ENCODE measurements at places on chromosomes 6 and 20.

- DNase-seq = no peak
Measured at GRCh38 chr6:169200893-169201514, 52.6 kb downstream of the THBS2 start.

- peak; percentile 23 for DNase-seq
Measured at GRCh38 chr6:129774697-129775447, 64.9 kb upstream of the ARHGAP18 start.

- no peak for DNase-seq
Measured at GRCh38 chr20:37335642-37336368, 10.1 kb upstream of the SRC start.

GRCh38 chr6:21001736-21002135 is 467.5 kb downstream of the CDKAL1 start:
- no peak for DNase-seq

DNA sequence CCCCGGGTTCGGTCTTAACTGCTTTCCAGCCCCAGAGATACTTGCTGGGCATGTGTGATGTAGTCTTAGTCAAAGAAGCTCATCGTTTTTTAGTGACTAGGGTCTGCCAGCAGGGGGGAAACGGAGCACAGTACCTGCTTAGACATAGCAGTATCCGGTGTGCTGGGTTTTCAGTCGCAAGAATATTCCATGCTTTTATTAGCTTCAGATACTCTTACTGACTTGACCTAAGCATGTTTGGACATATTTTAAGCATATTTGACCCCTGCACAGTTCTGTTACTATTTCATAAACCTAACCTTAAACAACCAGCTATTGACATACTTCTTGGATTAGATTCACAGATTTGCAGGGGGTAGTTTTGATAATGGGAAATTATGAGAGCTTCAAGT is 3.0 kb downstream of the E2F3 start:
- peak; percentile 57 for DNase-seq

DNA sequence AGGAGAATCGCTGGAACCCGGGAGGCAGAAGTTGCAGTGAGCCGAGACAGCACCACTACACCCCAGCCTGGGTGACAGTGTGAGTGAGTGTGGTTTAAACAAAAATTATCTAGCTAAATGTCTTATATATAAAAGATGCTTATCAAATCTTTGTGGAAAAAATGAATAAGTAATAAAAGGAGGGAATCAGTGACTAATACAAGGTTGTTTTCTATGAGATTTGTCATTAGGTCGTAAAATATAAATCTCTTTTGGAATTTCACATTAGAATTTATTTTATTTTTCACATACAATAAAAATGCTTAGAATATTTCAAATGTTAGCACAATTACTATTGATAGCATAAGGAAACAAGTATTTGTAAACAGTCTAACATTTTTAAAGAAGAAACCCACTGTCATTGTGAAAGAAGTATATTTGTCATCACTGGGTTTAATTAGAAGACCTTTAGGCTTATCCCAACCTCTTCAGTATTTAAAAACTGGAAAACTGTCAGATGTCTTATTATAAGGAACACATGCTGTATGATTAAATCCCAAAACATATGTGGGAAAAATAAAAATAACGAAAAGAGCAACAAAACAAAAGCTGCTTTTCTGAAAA is 47.1 kb downstream of the ASCC3 start:
- no peak for DNase-seq

DNA sequence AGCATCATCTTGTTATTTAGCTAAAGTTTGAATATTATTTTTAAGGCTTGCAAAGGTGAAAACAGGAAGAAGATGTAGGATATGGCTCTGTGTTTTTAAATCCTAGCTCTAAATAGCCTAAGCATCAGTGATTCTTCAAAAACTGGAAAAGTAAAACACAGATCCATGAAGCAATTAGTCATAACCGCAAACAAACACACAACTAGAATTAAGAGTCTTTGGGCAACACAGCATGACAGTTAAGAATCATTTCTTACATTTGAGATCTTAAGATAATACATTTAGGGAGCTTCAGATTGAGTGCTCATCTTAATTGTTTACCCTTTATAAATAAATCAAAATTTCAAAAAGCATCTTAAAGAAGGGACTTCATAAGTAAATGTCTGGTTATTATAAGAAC is 115.8 kb upstream of the MAP7 start:
- no peak for DNase-seq

DNA sequence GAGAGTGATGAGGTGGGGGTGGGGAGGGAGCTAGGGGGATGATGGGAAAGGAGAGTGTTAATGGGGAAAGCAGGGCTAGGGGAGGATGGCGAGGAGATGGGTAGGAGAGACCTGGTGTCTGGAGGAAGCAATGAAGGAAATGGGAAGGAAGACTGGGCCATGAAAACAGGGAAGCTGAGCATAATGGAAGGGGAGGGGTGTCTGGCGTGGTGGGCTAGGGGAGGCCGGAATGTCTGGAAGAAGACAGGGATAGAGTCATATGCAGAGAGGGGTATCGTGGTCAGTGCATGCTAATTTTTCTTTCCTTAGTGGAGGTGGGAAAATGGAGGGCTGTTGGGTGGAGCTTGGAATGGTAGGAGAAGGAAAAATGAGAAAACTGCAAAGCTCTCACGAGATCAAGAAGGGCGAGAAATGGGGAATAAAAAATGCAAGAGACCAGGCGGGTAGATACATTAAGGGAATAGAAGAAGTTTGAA is 423 bp downstream of the KLHDC3 start:
- DNase-seq = no peak

GRCh38 chr6:44715188-44715587 is 327.7 kb downstream of the CDC5L start:
- DNase-seq = no peak

DNA sequence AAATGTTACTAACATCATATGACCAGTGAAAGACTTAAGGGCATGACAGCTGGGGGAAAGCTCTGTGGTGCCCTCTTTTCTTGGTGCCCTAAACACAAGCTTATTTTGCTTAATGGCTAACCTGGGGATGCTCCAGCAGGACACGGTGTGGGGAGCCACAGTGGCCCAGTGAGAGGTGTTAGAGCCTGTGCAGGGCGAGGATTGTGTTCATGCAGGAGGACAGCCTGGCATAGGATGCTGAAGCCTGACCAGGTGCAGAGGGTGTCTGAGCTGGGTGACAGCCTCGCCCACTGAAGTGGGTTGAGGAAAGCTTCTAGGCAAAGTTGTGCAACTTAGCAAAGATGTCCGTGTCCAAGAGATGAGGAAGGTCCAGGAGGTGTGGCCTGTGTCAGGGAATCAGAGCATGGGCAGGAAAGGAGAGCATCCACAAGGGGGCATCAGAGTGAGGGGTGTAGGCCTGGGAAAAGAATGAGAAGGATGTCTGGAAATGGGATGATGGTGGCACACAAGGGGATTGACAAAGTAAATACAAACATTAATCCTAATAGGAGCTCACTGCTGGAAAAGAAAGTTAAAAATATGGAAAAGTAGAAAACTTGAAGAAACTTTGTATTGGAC is 33.9 kb downstream of the SLC17A4 start:
- DNase-seq = peak; percentile 11

All from GM13976 (cell line).